ENCODE measurements at places on chromosomes 12 and 14.

GRCh38 chr12:78403136-78403535 is 461.4 kb upstream of the SYT1 start:
- no peak for DNase-seq

- DNase-seq: no peak
These were observed 7.9 kb downstream of the INF2 start for GRCh38 chr14:104697317-104697703.

- no peak for DNase-seq
These were observed 157.9 kb downstream of the SAMD4A start for GRCh38 chr14:54724676-54725325.

GRCh38 chr12:8089716-8090115 is 7.6 kb downstream of the NECAP1 start:
- DNase-seq: no peak

GRCh38 chr12:32124637-32125036 is 18.0 kb downstream of the BICD1 start:
- DNase-seq: no peak

DNA sequence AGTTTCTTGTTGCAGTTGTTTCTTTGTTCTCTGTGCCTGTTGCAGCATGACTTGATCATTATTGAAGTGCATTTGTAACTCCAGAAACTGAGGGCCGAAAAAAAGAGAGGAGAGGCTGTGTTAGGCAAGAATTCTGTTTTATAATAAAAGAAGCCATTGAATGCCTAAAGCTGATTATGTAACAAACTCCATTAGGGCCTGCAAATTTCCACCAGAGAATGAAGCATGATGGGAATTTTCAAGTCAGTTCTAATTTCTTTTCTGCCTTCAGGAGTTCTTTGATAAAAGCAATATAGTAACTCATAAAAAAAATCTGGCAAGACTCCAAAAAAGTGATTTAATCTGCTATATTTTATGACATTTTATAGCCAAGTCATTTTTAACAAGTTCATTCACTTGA is 156.7 kb upstream of the RASSF8 start:
- no peak for DNase-seq
